Glutamatergic neuron (in vitro differentiated cells): ENCODE measurements at places on chromosomes 4 and X. TPM values are rescaled to one million over a fixed set of nuclear protein-coding genes. Genes with fewer than 3 reads are reported as not detected.

GRCh38 chr4:78659665-78660064 is 108.1 kb downstream of the ANXA3 start:
- no peak overlapping the region for H3K27ac ChIP-seq
- H3K27me3 ChIP-seq: peaks cover 2% of the 10 kb centered on the region
- no peak for DNase-seq

DNA sequence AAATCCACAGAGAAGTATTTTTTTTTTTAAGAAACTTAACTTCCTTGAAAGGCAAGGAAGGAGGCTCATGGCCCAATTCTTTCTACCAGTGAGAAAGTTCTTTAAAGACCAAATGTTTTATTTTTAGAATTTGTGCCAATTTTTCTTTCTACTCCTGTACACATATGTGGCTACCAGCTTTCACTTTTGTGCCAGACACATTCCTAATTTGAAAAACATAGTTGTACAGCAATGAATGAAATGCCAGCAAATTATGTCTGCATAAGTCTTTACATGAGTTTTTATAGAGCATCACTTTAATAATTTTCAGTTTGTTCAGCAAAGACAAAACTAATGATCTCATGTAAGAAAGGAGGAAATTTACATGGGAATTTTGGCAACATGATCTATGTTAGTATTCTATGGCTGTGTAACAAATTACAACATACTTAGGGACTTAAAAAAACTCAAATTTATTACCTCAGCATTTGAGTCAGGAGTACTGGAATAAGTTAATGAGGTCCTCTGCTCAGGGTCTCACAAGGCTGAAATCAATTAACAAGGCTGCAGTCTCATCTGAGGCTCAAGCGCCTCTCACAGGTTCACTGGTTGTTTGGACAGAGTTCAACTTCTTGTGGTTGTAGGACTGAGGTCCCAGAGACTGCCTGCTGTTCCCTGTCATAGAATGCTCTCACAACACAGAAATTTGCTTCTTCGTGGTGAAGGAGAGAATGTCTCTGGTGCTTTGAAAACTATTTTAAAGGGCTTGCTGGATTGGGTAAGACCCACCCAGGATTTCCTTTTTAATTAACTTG is 678.2 kb upstream of the FAM241A start:
- H3K27me3 ChIP-seq: peaks cover 2% of the 10 kb centered on the region
- H3K27ac ChIP-seq: no peak overlapping the region
- no peaks in the 10 kb centered on the region for H3K36me3 ChIP-seq
- DNase-seq: no peak

DNA sequence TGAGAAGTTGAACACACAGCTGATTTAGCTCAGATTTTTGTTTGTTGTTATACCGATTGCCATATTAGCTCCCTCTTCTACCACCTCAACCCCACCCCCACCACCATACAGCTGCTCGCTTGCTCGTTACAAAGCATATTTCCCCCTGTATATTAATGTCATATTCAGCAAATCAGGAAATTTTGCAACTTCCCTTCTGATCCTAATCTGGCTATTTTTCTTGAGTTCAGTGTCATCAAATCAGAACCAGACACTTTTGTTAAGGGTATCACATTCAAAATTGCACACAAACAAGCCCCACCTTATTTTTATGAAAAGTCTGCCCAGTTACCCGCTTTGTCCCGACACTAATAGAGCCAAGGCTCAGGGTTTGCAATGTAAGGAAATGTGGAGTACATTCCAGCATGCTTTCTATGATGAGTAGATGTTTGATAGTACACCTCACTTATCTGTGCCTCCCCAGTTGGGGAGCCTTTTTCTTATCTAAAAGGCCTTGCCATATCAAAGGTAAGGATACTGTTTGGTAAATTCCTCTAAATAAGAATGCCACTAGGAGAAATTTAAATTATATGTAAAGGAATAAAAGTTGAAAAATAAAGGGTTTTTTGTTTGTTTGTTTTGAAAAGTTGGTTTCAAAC is 212.2 kb downstream of the CBR4 start:
- H3K4me3 ChIP-seq: no peak overlapping the region
- no peaks in the 10 kb centered on the region for H3K4me1 ChIP-seq
- H3K27me3 ChIP-seq: no peaks in the 10 kb centered on the region
- no peaks in the 10 kb centered on the region for H3K36me3 ChIP-seq
- H3K27ac ChIP-seq: no peak overlapping the region

DNA sequence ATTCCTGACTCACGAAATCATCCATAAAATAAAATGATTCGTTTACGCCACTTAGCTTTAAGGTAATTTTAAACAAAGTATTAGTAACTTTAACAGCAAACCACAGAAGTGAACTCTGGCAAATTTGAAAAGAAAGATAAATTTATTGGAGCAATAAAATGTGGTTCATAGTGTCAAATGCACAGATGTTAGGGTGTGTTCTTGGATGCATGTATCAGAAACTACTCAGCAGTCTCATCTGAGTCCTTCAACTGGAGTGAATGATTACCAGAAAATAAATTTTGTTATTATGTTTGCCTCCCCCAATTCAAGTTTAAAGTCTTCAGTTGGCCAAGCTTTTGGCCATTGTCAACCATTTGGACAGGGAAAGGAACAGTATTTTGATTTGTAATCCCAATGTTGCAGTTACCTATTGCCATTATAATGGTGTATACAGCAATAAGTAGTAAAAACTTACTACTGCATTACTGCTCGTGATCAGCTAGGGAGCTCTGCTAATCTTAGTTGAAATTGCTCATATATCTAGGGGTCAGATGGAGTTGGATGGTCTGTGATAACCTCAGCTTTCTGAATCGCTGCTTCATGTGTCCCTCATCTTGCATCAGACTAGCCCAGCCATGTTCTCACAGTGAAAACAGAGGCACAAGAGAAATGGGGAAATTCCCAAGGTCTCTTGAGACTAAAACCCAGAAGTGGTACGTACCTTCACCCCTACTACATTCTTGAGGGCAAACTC is 254.6 kb upstream of the KCNIP4 start:
- H3K27me3 ChIP-seq: no peaks in the 10 kb centered on the region
- H3K27ac ChIP-seq: no peak overlapping the region
- H3K4me1 ChIP-seq: no peaks in the 10 kb centered on the region
- DNase-seq: no peak
- H3K4me3 ChIP-seq: no peak overlapping the region

DNA sequence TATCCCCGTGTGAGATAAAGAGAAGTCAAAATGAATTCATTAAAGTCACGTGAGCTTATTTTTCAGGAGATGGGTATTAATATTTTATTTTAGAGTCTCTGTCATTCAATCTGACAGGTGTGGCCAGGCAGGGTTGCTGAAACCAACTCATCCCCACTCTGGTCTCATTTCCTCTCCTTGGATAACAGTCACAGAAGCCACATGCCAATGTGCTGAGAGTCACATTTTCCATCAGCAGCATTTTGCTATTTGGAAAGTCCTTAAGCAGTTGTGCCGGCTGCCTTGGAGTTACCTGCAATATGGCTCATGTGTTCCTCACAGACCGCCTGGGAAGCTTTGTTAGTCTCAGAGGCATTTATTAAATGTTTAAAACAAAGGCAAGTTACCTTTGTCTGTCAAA is 302.3 kb downstream of the DCHS2 start:
- H3K27ac ChIP-seq: no peak overlapping the region
- H3K27me3 ChIP-seq: no peaks in the 10 kb centered on the region
- no peaks in the 10 kb centered on the region for H3K36me3 ChIP-seq

DNA sequence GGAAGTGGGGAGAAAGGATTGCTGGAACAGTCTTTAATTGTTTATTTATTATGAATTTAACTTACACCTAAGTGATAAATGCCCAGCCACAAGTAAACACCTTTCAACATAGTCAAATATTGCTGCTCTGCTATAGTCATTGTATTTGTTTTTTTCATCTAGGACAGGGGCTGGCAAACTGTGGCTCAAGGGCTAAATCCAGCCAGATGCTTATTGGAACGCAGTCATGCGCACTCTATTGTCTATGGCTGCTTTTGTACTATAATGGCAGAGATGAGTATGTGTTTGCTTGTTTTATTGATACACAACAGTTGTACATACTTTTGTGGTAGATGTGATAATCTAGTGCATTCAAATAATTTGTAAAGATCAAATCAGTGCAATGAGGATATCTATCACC is 95.3 kb downstream of the ZAR1 start:
- no peaks in the 10 kb centered on the region for H3K4me1 ChIP-seq
- no peak for DNase-seq
- no peaks in the 10 kb centered on the region for H3K27me3 ChIP-seq
- no peak overlapping the region for H3K4me3 ChIP-seq
- peaks cover 4% of the 10 kb centered on the region for H3K36me3 ChIP-seq

DNA sequence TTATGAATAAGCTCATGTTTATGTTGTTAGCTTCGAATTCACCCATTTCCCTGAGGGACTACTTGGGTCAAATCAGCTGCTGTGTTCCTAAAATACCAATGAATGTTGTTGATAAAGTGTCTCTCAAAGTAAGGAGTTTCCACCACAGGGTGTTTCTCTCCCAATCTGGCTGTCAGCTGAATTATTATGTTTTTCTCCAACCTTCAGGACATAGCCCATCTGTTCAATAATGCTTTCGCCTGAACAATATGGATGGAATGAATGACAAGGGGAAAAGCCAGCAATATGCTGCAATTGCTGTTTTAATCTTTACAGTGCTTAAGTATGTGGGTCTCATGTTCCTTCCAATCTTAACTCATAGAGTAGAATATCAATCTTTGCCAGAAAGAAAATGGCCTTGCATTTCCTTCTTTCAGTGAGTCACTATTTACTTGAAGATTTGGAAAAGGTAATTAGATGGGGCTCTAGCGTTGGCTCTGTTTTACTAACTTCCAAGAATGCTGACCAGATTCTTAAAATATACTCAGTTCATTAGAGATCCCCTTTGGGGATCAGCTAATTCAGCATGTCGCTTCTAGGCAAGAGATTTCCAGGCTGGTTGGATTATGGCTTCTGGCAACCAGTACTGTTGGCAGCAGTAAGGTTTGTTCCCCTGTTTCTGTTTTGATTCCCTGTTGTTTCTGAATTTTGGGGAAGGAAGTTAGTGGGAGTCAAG is 410.5 kb downstream of the PPP3CA start:
- H3K4me3 ChIP-seq: peak overlapping the region; percentile 22
- H3K4me1 ChIP-seq: peaks cover 36% of the 10 kb centered on the region
- H3K36me3 ChIP-seq: no peaks in the 10 kb centered on the region
- DNase-seq: no peak
- peaks cover 2% of the 10 kb centered on the region for H3K27me3 ChIP-seq

GRCh38 chr4:61407642-61408618 is 207.8 kb downstream of the ADGRL3 start:
- peak overlapping the region; percentile 78 for H3K4me3 ChIP-seq
- H3K4me1 ChIP-seq: peaks cover 26% of the 10 kb centered on the region
- H3K27ac ChIP-seq: peak overlapping the region; percentile 90
- no peaks in the 10 kb centered on the region for H3K27me3 ChIP-seq
- DNase-seq: no peak

DNA sequence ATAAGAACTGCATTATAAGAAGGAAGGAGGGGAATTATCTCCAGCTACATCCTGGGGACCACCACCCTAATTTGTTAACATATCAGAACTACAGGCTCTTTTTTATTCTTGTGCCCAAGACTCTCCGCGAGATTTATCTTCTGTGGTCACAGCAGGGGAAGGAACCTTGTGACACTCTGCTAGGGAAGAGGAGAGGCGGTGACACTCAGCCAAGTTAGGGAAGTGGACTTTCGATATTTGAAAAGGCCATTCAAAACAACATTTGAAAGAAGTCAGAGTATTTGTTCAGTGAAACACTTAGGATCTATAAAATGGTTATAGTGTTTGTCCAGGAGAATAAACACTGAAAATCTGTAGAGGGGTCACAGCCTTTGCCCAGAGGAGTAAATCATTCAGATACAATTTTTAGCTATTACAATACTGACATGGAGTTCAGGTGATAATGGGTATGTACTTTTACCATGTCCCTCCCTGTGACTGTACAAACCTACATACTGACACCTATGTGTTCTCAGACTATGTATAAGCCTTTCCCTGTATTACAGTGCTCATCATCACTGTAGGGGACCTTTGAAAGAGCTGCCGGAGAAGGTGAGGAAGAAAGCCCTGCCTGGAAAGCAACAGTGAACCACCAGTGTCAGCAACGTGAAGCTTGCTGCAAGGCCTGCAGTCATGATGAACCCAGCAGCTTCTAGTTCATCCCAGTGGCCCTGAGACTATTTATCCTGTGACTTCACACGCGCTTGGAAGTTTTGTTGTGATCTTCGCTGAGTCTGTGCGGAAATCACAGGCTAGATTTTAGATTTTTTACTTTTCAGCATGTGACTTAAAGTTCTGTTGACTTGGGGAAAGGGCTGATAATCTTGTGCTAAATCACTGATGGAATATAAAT is 8.5 kb upstream of the PTTG2 start:
- H3K4me3 ChIP-seq: no peak overlapping the region
- H3K27me3 ChIP-seq: no peaks in the 10 kb centered on the region
- no peak overlapping the region for H3K27ac ChIP-seq

Gene BEX1
- total RNA-seq: 140 TPM

Gene AKAP14
- total RNA-seq: not detected

Gene AMTN
- not detected for total RNA-seq
